ENCODE measurements at places on chromosomes 5 and 9. TPM values are rescaled to one million over a fixed set of nuclear protein-coding genes. Genes with fewer than 3 reads are reported as not detected.

- no peak for DNase-seq
Observed at GRCh38 chr5:9479990-9480389, 65.9 kb downstream of the SEMA5A start.

DNA sequence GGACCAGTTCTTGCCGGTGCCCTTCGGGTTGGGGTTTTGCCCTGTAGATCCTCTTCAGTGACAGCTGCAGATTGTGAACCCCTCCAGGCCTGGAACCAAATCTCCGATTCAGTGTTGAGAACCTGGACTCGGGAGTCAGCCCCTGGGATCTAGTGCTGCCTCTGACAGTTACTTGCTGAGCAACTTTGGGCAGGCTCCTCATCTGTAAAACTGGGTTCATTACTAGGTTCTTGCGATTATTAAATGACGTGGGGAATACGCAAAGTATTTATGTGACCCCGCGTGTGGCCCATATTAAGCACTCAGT, 600 bp downstream of the ERCC6L2 start:
- no peak for DNase-seq

- DNase-seq: no peak
Observed at GRCh38 chr9:93391898-93392297, 59.6 kb upstream of the FAM120A start.

- DNase-seq: no peak
Observed at GRCh38 chr5:144085381-144085780, 85.1 kb downstream of the YIPF5 start.

CCDC187 gene
- 0.34 TPM for total RNA-seq
